ENCODE measurements at places on chromosomes 3 and 15.
A peak's percentile ranks its signal among the peaks of the same experiment; 100 is the strongest.

GRCh38 chr15:77975332-77976094 lies 102.0 kb downstream of the TBC1D2B start:
- no peak for DNase-seq

- DNase-seq, result no peak
Measured at GRCh38 chr15:76968306-76968705, 26.6 kb upstream of the PSTPIP1 start.

DNA sequence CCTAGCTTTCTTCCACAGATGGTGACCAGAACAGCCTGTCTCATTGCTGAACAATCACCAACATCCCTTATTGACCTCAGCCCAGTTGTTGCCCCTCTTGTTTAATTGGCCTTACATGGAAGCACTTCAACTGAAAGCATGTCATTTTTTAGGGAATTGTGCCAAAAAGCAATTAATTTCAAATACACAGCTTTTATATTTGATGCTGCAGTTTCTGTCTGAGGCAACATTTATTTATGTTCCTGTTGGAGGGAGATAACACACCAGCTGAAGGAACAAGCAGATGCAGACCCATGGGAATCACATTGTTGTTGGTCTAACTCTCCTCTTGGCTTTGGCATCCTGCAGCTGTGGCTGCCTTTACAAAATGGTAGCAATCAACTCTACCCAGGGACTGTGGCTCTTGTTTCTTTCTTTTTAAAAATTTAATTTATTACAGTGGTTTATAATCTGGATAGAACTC lies 498.1 kb upstream of the RGMA start:
- DNase-seq, result no peak

GRCh38 chr15:101542306-101543025 lies 53.0 kb upstream of the PCSK6 start:
- DNase-seq, result no peak

DNA sequence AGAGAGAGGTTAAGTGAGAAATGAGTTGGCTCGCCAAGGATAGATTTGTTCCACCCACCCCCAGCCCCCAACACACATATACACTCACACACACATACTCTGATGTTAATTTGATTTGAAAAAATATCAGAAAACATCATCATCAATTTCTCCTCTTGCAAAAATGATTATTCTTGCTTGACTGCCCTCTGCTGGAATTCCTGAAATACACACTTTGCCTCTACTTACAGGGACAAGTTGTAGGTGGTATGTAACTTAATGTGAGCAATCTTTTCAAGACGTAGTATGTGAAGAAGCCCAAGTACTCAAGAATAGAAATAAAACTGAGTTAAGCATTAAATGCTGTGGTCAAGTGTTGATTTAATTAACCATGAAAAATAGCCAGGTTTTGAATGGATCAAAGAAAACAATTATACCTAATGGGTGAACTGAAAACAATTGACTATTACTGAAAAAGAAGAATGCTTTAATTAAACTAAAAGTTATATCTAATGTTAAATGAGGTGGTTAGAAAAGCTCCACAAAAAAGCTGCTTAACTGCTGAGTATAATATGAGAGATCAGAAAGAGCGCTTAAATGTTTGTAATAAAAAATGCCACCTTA lies 46.6 kb upstream of the MDFIC2 start:
- peak; percentile 11 for DNase-seq

- no peak for DNase-seq
Measured at GRCh38 chr3:128942161-128942952, 51.5 kb downstream of the CFAP92 start.

DNA sequence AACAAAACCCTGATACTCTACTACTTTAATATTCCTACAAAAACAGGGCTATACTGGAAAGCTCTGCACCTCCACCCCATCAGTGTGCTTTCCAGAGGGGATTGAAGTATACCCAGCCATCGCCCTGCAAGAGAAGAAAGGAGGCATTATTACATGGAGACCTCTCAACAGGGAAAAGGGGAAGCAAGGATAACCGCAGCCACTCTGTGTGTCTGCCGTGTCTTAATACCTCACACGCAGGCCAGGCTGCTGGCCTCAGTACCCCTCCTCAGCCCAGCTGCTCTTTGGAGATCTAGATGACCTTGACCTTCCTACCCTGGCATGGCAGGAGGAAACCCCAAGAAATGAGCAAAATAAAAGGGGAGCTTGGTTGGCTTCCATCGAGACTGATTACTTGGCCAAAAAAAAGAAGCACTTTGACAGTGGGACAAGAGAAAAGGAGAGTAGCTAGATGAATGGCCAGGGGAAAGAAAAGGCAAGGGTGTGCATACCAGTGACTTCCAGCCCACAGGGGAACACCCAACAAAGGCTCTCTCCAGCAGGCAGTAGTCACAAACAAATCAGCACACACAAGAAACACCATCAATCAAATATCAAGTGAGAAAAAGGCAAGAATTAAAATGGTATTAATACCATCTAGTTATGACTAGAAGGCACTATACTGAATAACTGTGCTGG lies 129.4 kb downstream of the STT3B start:
- no peak for DNase-seq

DNA sequence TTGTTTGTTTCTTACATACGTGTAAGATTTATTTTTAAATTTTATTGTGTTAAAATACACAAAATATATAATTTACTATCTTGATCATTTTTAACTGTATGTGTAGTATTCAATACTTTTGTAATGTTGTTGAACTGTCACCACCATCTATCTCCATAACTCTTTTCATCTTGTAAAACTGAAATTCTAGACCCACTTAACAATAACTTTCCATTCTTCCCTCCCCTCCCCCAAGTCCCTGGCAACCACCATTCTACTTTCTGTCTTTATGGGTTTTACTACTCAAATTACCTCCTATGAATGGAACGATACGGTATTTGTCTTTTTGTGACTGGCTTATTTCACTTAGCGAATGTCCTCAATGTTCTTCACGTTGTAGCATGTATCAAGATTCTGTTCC lies 262.1 kb upstream of the CHRM5 start:
- DNase-seq, result no peak

- no peak for DNase-seq
Measured at GRCh38 chr3:178492491-178492890, 43.7 kb upstream of the KCNMB2 start.

DNA sequence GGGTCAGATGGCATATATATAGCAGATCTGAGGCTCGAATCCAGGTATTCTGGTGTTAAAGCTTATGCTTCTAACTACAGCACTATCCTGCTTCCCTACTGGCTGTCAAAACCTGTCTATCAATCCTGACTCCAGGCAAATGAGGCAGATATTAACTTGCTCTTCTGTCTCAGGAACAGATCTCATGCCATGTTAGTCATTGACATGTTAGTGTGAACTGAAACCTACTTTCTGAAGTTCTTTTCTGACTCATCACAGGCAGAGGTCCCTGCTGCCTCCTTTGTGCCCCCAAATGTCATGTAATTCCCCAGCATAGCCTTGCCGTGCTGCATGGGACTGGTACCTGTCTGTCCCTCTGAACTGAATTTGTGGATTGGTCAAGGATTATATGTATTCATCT lies 125.0 kb upstream of the SMAD3 start:
- no peak for DNase-seq

DNA sequence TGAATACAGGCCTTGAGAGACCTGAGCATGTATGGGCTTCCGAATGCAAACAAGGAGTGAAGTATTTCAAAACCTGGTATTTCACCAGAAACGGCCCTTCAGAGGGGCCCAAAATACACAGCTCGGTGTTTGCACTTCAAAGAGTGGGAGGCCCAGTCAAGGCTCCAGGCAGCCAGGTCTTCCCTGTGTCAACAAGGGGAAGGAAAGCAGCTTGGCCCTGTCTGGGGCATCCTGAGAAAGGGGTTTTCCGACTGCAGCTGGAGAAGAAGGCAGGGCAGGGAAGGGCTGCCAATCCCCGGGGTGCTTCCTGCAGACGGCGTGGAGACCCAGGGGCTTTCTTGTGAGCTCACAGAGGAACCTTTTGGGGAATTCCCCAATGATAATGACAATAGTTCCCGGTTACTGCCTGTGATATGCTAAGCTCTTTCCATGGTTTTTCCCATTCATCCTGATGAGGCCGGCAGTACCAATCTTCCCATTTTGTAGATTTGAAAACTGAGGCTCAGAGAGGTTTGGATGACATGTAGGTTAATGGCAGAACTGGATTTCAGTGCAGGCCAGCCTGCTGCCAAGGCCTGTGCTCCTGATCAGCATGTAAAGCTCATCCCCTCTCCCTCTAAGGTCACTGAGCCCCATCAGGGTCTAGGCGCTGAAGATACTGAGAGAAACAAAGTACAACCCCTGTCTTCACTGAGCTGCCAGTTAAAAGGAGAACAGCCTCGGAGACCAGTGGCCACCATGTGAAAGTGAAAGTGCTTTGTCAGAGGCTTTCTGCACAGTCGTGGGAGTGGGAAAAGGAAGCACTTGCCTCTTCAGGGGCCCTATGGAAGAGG lies 43.0 kb upstream of the TLE3 start:
- DNase-seq, result no peak

DNA sequence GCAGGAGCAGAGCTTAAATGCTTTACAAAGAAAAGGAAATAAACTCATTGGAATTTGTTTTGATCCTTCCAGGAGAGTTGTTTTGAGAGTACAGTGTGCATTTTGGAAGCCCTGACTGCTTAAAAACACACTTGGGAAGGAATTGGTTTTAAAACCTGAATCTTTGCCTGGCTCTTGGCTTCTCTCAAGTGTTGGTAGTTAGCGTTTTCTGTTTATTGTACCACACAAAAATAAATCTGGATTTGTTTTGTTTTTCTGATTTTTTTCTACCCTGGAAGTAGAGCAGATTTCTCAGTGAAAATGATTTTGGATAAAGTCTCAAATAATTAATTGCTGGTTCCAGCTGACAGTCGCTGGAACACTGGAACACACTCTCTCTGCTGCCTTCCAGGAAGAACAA lies 90.6 kb downstream of the CHST2 start:
- DNase-seq, result no peak

DNA sequence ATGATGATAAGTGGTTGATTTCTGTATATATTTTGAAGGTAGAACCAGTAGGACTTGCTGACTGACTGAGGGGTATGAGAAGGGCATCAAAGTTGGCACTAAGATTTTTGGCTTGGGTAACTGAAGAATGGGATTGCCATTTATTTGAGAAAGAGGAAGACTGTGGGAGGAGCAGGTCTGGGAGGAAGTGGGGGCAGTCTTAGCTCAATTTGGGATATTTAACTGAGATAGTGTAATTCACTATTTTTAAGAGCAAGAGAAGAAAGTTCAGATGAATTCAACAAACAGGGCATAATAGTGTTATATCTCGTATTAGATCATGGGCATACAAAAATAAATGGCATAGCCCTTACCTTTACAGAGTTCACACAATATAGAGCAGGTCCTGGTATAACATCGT lies 1.7 kb downstream of the BUB1B start:
- no peak for DNase-seq

DNA sequence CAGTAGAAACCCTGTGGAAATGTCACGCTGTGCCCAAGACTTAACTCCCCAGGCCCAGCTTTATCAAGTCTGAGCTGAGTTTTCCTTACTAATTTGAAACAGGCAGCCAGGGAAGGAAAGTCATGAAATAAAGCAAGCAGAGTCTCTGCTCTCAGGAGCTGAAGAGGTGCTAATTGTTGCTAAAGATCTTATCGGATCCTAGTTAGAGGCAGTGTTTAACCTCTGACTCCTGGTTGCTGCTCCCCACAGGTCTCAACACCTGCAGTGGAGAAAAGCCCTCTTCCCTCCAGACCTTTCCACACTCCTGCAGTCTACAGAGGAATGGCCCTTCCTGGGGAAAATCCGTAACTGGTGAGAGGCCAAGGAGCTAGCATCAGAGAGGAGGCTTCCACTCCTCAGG lies 628.2 kb downstream of the NTRK3 start:
- DNase-seq, result no peak

DNA sequence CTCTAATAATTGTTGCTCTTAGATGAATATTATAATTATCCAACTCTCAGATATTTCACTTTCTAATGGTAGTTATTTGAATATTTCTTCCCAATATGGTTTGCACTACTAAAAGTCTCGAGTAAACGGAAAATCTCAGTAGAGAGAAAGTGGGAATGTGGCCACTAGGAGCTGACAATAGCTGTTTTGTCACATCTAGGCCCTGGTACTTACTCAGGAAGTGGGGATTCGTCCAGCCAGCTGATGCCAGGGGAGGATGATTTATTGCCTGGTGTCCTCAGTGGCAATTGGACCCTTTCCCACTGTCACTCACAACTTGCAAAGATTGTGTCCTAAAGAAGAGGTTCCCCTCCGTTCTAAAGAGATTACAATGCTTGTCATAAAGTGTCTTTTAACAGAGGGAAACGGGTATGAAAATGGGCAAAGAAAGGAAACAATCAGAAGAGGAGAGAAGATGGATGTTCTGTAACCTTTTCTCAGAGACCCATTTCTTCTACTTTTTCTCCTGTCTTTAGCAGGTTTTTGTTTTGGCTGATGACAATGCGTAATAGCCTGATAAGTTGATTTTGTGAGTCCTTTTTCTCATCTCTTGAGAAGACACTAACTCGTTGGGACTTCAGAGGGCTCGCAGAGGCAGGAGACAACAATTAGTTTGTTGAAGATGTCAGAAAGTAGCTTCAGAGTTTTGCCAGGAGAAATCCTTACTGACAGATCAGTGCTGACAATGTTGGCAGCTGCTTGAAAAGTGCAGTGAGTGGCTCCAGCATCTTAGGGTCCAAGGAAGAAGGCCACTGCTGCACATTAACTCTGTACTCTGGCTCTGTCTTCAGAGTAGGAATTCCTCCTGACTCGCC lies 320.6 kb downstream of the MECOM start:
- DNase-seq, result no peak

DNA sequence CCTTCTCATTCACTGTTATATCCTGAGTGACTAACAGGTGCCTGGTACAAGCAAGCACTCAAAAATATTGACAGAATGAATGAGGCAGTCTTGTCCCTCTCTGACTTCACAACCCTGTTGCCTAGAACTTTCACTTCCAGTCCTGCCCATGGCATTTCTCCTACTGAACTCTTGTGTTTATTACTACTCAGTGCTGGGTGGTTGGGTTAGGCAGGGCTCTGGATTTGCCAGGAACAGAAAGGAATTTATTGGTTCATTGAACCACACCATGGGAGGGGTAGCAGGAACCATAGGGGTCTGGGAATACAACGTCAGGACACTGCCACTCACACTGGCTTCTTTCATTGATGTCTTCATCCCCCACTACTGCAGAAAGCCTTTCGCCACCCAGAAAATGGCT lies 41.9 kb upstream of the SEMA4B start:
- DNase-seq, result no peak

DNA sequence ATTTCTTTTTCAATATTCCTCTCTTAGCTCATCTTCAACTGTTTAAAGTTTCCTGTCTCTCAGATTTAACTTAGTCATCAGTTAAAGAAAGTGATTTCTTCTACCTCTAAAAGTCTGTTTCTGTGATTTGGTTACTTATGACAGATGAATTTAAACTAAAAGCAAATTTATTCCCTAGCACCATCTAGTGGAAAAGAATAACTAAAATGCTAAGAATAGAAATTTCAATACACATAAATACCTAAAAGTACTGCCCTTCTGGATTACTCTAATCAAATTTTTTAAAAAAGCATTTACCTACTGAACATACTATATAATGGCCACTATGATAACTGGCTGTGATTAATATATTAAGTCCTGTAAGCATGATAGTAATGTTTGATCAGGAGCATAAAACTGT lies 14.0 kb upstream of the ZCWPW2 start:
- no peak for DNase-seq

All from AG04450 (cell line).